ENCODE measurements at places on chromosomes 3 and 15.

DNA sequence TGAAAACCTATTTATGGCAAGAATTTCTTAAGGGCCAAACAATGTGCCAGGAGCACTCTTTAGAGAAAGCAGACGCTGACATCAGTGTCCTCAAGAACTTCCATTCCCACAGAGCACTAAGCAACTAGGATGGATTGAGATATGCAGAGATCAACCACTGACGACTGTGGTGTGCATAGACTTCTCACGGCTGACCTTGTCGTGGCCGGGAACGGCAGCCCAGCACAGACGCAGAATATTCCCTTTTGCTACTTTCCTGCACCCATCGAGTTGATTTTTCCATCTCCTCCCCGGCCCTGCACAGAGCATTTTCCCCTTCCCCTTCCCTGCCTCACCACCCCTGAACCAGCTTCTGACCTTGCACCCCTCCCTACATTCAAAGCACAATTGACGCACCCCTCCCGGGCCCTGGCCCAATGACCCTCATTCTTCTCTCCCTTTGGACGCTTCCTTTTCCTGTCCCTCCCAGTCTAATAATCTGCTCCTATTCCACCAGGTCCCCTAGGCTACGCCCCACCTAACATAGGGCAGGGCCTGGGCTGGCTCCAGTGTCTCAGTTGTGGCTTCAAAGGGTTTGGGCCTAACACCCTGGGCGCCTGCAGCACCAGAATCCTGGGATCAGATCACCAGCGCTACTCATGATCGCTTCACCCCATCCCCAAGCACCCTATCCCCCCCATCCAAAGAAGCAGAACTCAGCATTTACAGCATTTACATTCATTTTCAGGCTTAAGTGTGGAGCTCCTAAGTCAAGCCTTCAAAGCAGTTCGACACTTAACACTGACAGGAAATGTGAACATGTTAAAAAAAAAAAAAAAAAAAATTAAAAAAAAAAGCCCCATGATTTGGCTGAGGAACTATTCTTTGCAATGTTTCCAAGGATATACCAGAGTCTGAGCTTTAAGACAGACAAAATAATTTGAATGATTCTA lies 151.2 kb downstream of the FOXP1 start:
- DNase-seq = no peak

DNA sequence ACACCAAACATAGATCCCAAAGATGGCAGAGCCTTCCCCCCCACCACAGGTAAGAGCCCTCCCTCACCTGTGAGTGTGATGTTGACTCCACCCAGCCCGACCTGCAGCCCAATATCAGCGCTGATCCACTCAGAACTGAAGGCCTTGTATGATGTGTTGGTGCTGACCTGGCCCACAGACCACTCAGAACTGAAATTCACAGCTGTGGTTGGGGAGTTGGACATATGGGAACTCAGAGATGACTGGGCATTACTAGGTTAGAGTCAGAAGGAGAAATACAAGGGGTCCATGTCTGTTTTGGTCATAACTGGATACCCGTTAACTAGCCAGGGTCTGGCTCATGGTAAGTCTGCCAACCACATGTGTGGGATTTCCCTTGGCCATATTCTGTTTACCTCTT lies 6.9 kb downstream of the DUOXA2 start:
- no peak for DNase-seq

- peak; percentile 20 for DNase-seq
Measured at GRCh38 chr3:174002543-174002942, 605.0 kb downstream of the NLGN1 start.

DNA sequence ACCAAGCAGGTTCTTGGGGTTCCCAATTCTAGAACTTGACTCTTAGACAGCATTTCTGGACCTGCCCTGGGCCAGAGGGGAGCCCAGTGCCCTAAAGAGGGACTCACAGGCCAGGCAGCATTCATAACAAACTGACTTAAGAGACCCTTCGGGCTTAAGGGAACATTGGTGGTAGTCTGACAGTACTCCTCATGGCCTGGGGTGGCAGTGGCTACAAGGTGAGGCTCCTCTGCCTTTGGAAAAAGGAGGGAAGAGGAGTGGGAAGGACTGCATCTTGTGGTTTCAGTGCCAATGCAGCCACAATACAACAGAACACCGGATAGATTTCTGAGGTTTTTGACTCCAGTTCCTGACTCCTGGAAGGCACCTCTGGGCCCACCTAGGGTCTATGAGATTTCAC lies 172.2 kb upstream of the STRIT1 start:
- DNase-seq = no peak

DNA sequence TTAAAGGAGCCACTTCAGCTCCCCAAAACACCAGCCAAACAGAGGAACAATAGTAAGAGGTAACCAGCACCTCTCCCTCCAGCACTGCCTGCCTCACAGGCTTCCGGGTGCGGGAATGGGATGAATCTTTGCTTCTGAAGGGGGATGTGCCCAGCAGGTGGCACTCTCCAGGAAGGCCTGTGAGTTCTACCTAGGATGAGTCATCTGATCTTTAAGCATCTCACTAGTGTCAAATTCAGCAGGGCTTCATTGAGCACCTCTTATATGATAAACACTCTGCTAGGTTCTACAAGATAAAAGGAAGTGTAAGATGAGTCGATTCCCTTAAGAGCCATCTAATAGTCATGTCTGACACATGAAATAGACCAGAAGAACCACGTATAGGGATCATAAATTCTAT lies 237.4 kb upstream of the UMPS start:
- DNase-seq = peak; percentile 47

DNA sequence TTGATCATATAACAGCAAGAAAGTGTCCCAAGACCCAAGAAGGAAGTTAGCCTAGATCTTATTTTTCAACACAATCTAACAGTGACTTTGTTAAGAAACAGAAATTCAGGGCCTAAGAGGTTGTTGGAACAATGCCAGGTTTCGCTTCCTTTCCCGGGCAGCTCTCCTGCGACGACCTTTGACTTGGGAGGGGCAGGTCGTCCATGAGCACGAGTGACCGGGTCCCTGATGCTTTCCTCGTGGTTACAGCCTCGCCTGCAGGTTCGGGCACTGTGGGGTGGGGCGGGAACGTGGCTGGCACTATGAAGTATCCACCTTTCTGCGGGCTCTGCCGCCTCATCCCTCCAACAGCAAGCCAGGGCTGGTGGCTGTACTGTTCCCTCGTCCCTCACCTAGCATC lies 90.1 kb upstream of the RGMA start:
- DNase-seq = peak; percentile 25

DNA sequence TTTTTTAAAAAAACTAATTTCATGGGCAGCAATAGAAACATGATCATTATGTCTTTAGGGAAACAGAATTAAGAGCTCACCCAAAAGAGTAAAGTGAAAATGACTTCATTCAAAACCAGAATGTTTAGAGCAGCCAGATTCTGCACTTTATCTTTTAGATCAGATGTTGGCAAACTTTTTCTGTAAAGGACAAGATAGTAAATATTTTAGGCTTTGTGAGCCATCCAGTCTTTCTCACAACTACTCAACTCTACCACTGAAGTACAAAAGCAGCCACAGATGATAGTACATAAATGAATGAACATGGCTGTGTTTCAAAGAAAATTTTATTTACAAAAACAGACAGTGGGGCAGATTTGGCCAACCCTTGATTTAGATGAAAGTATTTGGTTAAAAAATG lies 84.5 kb downstream of the SETD2 start:
- DNase-seq = no peak

GRCh38 chr3:43093006-43093405 lies 12.9 kb downstream of the POMGNT2 start:
- no peak for DNase-seq

DNA sequence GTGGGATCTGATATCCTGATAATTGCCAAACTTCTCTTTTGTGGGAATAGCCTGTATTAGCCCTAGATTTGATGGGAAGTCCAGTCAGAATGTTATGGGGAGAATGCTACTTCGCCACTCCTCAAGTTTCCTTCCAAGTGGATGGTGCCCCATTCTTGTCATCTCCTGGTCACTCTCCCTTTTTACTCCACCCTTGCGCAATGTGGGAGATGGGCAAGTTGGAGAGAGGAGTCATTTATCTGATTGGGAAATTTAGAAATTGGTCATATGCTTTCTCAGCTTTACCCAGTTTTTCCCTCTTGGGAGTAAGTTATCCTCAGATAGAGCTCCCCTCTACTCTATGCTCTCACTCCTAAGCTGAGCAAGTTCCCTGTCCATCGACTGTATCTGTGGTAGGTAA lies 14.4 kb downstream of the FANCD2OS start:
- DNase-seq = no peak

- no peak for DNase-seq
Measured at GRCh38 chr3:72452745-72453144, 395.5 kb downstream of the SHQ1 start.

- DNase-seq = peak; percentile 69
Measured at GRCh38 chr3:3503411-3503810, 295.8 kb upstream of the LRRN1 start.

All from fibroblast of upper back skin (primary cell).